Left kidney (tissue), 8 donors: ENCODE measurements at places on chromosomes 7 and 10. TPM values are rescaled to one million over a fixed set of nuclear protein-coding genes. Genes with fewer than 3 reads are reported as not detected.

Gene ANK3
- 172 TPM for polyA plus RNA-seq

Gene ADCY1
- 3.1 TPM for polyA plus RNA-seq

Gene ATOH7
- 1.7 TPM for polyA plus RNA-seq

DNA sequence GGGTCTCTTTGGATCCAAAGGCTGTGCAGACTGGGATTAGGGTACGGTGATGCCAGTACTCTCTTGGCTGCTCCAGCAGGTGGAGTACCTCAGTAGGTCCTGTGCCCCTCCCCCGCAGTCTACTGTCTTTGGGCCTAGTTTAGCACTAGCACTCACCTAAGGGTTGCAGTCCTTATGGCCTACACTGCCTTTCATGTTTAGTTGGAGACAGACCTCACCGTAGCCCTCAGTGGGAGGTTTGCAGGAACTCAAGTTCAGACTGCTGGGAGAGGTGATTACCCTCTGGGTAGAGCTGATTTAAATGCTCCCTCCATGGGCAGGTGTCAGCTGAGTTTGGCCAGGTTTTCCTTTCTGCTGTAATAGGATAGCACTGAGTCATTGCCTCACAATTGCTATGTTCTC lies 210.8 kb upstream of the TMEM196 start:
- no peak for DNase-seq

DNA sequence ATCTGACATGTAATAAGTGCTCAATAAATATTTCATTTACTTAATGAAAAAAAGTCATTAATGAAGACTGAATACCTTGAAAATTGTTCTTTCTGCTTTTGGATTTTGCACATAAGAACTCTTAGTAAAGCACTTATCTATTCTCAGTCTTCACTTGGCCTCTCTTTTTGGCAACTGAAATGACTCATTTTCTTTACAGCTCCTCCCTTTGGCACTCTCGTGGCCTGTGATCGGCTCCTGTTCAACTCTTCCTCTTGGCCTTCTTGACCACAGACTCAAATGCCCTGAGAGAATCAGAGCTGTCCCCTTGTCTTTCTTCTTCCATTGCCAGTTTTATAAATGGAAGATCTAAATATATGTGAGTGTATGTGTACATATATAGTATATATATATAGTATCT lies 54.2 kb downstream of the FOXP2 start:
- DNase-seq: no peak

GRCh38 chr7:17618652-17618974 lies 320.2 kb downstream of the AHR start:
- no peak for DNase-seq
